Esophagus muscularis mucosa (tissue), 4 donors: ENCODE measurements at places on chromosomes 2 and 18. TPM values are rescaled to one million over a fixed set of nuclear protein-coding genes. Genes with fewer than 3 reads are reported as not detected.

Gene SIX2
- total RNA-seq, result 1.3 TPM

Gene TMEM237
- 14.5 TPM for total RNA-seq

Gene RGPD4
- total RNA-seq, result not detected

GRCh38 chr2:64661741-64662169 is 8.0 kb upstream of the SERTAD2 start:
- no peak for DNase-seq
- H3K27ac ChIP-seq, result no peak overlapping the region
- H3K27me3 ChIP-seq, result no peaks in the 10 kb centered on the region
- H3K36me3 ChIP-seq, result no peaks in the 10 kb centered on the region

GRCh38 chr18:63150942-63151421 is 168.6 kb downstream of the BCL2 start:
- H3K4me3 ChIP-seq, result no peak overlapping the region
- H3K27ac ChIP-seq, result no peak overlapping the region
- no peaks in the 10 kb centered on the region for H3K36me3 ChIP-seq
- DNase-seq, result no peak
- peaks cover 43% of the 10 kb centered on the region for H3K4me1 ChIP-seq

DNA sequence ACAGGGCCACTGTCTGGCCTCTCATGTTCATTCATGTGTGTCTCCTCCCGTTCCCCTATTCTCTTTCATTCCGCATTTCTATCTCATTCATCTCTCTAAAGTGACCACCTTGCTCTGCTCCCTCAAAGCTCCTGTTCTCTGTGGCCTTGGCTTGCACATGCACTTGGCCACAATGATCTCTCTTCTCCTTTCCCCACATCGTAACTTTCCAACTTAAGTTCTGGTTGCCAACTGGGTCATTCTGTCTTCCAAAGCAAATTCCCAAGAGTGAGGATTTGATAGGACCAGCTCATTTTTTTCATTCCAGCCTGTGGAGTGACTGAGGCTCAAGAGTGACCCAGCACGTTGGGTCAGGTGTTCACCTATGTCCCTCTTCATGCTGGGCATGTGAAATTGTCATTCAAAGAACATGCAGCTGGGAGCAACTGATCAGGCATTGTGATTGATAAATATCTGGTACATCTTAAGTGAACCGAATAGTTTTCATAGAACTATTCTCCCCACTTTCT is 14.3 kb upstream of the ITGA6 start:
- DNase-seq, result no peak
- no peaks in the 10 kb centered on the region for H3K27me3 ChIP-seq
- no peak overlapping the region for H3K27ac ChIP-seq
- no peaks in the 10 kb centered on the region for H3K4me1 ChIP-seq
- H3K36me3 ChIP-seq, result no peaks in the 10 kb centered on the region
- H3K4me3 ChIP-seq, result no peak overlapping the region

- no peak overlapping the region for H3K4me3 ChIP-seq
- no peaks in the 10 kb centered on the region for H3K27me3 ChIP-seq
- DNase-seq, result peak; percentile 31
- H3K27ac ChIP-seq, result no peak overlapping the region
Observed at GRCh38 chr18:45006934-45007333, 326.2 kb downstream of the SETBP1 start.

DNA sequence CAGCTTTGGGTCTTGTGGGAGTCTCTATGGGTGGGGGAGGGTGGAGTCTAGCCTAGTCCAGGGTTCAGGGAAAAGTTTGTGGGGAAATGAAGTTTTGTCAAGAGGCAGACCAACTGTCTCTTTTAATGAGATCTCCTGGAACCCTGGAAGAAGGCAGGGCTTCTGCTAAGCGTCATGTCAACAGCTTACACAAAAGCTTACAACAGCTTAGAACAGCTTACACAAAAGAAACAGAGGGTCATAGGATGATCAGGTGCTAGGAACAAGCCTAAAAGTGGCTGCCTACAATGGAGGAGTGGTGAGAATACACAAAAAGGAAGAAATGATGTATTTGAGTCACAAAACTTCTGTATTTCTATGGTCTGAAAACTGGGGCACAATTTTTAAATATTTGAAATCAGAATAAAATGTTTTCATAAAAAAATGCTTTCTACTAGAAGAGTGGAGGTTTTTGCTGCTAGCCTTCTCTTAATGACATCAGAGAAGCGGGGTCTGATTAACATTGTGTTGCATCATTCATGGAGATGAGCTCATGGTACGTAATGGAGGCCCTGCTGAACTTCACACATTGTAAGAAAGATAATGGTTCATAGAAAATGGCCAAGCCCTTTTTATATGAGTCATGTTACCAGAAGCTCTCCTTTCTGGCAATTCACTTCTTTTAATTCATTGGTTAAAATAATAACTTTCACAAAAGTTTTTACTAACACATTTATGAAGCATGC is 351.0 kb downstream of the PIK3C3 start:
- H3K36me3 ChIP-seq, result no peaks in the 10 kb centered on the region
- no peak overlapping the region for H3K27ac ChIP-seq
- H3K4me3 ChIP-seq, result no peak overlapping the region
- no peak for DNase-seq
- H3K4me1 ChIP-seq, result no peaks in the 10 kb centered on the region
- no peaks in the 10 kb centered on the region for H3K27me3 ChIP-seq

GRCh38 chr2:102498414-102498813 is 25.4 kb downstream of the SLC9A4 start:
- H3K36me3 ChIP-seq, result no peaks in the 10 kb centered on the region
- no peak overlapping the region for H3K4me3 ChIP-seq
- no peaks in the 10 kb centered on the region for H3K4me1 ChIP-seq
- DNase-seq, result no peak

DNA sequence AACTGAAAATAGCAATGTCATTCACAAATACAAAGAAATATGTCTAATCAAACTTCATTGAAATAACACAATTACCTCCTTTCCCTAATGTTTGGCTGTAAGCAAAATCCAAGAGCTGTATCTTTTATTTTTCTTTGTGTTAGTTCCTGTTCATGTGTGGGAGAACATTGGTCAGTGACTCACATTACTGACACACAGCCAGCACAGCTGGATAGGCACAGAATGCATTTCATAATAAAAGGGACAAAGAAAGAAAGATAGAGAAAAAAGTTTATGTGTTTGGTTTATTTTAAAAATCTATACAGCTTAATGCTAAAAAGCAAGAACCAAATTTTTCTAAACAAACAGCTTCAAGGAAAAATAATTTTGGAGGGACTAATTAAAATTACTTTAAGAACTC is 185.6 kb upstream of the COL3A1 start:
- no peak for DNase-seq
- no peaks in the 10 kb centered on the region for H3K36me3 ChIP-seq
- peak overlapping the region; percentile 75 for H3K27ac ChIP-seq
- no peak overlapping the region for H3K4me3 ChIP-seq
- peaks cover 34% of the 10 kb centered on the region for H3K4me1 ChIP-seq
- H3K27me3 ChIP-seq, result no peaks in the 10 kb centered on the region

DNA sequence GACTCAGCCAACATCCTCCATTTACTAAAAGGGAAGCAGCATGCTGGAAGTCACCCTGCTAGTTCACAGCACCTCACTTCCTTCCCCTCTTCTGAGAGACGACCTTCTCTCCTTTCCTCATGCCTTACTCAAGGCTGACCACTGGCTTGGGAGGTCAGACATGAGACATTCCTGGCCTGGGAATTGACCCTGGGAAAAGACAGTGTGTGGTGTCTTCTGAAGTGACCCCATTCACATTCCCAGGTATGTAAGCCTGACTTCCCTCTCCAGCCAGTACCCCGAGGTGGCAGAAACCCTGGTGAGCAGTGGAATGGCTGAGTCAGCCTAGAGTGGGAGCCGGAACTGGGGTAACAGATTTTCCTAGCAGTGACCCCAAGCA is 92.4 kb downstream of the PLB1 start:
- no peaks in the 10 kb centered on the region for H3K27me3 ChIP-seq
- peaks cover 30% of the 10 kb centered on the region for H3K4me1 ChIP-seq
- no peaks in the 10 kb centered on the region for H3K36me3 ChIP-seq

DNA sequence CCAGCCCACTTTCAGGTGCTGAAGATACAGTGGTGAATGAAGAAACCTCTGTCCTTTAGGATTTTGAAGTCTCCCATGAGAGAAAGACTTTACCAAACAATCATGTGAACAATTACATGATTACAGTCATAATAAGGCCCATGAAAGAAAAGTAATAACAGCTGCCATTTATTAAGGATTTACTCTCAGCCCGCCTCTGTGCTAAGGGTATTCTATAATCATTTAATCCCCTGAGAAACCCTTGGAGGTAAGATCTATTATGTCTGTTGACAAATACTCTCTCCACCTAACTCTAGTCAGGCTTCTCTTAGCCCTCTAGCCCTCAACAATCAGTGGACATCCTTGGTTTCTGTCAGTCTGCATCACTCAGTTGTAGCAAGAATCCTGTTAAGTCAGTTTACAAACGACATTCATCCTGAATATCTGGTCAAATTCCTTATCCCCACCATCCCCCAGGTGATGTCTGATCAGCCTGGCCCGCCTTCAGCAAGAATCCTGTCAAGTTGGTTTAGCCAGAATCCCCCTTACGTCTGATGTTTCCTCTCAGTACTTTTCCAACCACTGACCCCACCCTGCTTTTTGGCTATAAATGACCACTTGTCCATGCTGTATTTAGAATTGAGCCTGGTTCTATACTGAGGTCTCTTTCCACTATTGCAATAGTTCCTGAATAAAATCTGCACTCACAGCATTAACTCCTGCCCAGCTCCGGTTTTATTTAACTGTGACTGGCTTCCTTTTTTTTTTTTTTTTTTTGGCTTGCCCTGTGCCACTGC is 12.2 kb upstream of the SOCS6 start:
- no peak overlapping the region for H3K27ac ChIP-seq
- H3K27me3 ChIP-seq, result no peaks in the 10 kb centered on the region
- H3K36me3 ChIP-seq, result no peaks in the 10 kb centered on the region
- H3K4me1 ChIP-seq, result no peaks in the 10 kb centered on the region
- DNase-seq, result no peak

DNA sequence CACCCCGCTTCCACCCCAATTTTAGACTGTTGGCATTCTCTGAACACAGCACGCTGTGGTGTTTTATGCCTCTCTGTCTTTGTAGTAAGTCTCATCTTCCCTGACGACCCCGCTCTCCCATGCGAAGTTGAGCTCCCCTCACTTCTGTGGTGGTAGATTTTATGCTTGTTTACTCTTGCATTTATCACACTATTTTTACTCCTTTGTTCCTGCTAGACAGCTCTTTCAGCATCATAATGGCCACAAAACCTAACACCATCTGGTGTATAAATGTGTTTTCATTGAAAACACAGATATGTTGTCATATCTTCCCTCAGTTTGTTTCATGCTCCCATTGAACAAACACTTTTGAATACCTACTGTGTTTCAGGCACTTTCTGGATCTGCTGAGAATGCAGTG is 57.1 kb downstream of the PKP4 start:
- no peaks in the 10 kb centered on the region for H3K36me3 ChIP-seq
- H3K4me3 ChIP-seq, result no peak overlapping the region
- no peaks in the 10 kb centered on the region for H3K27me3 ChIP-seq
- no peak for DNase-seq
- H3K27ac ChIP-seq, result no peak overlapping the region

DNA sequence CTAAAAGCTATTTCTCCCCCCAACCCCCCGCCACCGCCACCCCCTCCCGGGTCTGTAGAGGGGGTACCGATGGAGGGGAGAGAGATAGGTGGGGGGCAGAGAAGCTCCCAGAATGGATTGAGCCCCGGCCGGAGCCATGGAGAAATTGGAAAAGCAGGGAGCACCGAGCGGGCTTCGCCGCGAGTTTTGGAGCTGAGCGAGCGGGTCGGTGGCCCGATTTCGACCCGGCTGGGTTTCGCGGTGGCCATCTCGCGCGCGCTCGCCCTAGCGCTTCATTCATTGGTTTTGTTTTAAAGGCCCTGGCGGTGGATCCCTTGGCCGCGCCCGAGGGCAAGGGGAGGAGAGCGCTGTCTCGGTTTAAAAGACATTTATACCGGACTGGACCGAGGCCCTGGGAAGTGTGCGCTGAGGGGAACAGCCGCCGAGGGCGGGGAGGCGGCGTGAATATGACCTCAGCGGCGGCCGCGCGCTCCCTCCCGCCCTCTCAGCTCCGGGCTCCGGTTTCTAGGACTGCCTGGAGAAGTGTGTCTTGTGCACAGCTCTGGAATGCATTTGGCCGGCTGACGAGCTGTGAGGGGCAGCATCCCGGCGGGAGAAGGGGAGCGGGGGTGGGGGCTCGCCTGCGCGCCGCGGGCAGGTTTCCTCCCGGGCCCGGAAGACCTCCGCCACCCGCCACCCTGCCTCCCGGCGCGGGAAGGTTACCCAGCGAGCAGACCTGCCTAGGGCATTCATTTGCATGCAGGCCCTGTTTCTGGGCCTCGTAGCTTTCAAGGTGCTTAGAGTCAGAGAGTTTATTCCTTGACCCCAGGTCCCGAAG is 1.7 kb upstream of the SMAD7 start:
- DNase-seq, result no peak
- peak overlapping the region; percentile 98 for H3K27ac ChIP-seq
- no peaks in the 10 kb centered on the region for H3K36me3 ChIP-seq
- peak overlapping the region; percentile 83 for H3K4me3 ChIP-seq
- peaks cover 47% of the 10 kb centered on the region for H3K4me1 ChIP-seq

GRCh38 chr18:55780586-55781071 is 192.6 kb upstream of the TCF4 start:
- H3K4me3 ChIP-seq, result peak overlapping the region; percentile 63
- H3K36me3 ChIP-seq, result no peaks in the 10 kb centered on the region
- DNase-seq, result no peak
- H3K27me3 ChIP-seq, result no peaks in the 10 kb centered on the region
- H3K27ac ChIP-seq, result peak overlapping the region; percentile 73

- no peaks in the 10 kb centered on the region for H3K36me3 ChIP-seq
- no peak for DNase-seq
- H3K27ac ChIP-seq, result no peak overlapping the region
- no peaks in the 10 kb centered on the region for H3K4me1 ChIP-seq
- H3K4me3 ChIP-seq, result no peak overlapping the region
- H3K27me3 ChIP-seq, result peaks cover 25% of the 10 kb centered on the region
Observed at GRCh38 chr2:98394595-98395153, 48.4 kb downstream of the CNGA3 start.

- H3K27ac ChIP-seq, result no peak overlapping the region
- H3K36me3 ChIP-seq, result no peaks in the 10 kb centered on the region
- DNase-seq, result no peak
Observed at GRCh38 chr2:241087420-241088268, 14.4 kb downstream of the MTERF4 start.

DNA sequence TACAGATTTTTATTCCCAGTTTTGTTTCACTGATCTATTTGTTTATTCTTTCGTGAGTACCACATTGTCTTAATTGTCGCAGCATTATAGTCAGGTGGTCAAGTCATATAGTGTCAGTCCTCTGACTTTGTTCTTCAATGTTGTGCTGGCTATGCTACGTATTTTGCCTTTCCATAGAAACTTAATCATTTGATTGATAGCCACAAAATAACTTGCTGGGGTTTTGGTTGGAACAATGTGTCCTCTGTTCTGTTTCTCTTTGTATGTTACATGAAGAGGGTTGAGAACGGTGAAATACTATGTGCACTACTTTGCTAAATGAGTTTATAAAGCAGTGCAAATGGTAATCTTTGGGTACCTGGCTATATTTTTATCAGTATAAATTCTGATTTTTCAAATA is 64.9 kb upstream of the TTC27 start:
- no peak overlapping the region for H3K27ac ChIP-seq
- no peak for DNase-seq
- peaks cover 10% of the 10 kb centered on the region for H3K4me1 ChIP-seq
- H3K4me3 ChIP-seq, result no peak overlapping the region

GRCh38 chr18:72869226-72870185 is 1.7 kb upstream of the NETO1 start:
- peaks cover 27% of the 10 kb centered on the region for H3K4me1 ChIP-seq
- H3K27me3 ChIP-seq, result peaks cover 11% of the 10 kb centered on the region
- peak; percentile 77 for DNase-seq
- no peak overlapping the region for H3K4me3 ChIP-seq
- H3K36me3 ChIP-seq, result no peaks in the 10 kb centered on the region

- H3K4me1 ChIP-seq, result peaks cover 51% of the 10 kb centered on the region
- H3K27me3 ChIP-seq, result no peaks in the 10 kb centered on the region
- H3K4me3 ChIP-seq, result no peak overlapping the region
- H3K27ac ChIP-seq, result no peak overlapping the region
- H3K36me3 ChIP-seq, result peaks cover 8% of the 10 kb centered on the region
Observed at GRCh38 chr2:46943881-46944798, 28.5 kb upstream of the MCFD2 start.
